ENCODE measurements at places on chromosomes 2 and 18. TPM values are rescaled to one million over a fixed set of nuclear protein-coding genes. Genes with fewer than 3 reads are reported as not detected.

DNA sequence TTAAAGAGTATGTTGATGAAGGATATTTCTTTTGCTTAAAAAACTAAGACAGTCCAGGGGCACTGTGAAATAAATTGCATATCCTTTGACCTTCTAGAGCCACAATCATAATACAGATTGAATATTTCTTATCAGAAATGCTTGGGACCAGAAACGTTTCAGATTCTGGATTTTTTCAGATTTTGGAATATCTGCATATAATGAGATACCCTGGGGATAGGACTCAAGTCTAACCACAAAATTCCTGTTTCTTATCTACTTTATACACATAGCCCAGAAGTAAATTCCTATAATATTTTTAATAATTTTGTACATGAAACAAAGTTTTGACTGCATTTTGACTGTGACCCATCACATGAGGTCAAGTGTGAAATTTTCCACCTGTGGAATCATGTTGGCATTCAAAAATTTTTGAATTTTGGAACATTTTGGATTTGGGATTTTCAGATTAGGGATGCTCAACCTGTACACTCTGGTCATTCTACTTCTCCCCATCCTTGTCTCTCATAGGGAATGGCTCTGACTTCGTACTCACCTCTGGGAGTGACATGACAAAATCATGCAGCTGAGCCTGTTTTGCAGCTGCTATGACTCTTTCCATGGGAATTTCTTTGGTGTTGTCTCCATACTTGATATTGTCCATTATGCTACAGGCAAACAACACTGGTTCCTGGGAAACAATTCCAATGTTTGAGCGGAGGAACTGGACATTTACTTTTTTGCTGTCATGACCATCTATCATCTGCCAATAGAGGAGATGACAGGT, 25.7 kb downstream of the G6PC2 start:
- no peak for DNase-seq

DNA sequence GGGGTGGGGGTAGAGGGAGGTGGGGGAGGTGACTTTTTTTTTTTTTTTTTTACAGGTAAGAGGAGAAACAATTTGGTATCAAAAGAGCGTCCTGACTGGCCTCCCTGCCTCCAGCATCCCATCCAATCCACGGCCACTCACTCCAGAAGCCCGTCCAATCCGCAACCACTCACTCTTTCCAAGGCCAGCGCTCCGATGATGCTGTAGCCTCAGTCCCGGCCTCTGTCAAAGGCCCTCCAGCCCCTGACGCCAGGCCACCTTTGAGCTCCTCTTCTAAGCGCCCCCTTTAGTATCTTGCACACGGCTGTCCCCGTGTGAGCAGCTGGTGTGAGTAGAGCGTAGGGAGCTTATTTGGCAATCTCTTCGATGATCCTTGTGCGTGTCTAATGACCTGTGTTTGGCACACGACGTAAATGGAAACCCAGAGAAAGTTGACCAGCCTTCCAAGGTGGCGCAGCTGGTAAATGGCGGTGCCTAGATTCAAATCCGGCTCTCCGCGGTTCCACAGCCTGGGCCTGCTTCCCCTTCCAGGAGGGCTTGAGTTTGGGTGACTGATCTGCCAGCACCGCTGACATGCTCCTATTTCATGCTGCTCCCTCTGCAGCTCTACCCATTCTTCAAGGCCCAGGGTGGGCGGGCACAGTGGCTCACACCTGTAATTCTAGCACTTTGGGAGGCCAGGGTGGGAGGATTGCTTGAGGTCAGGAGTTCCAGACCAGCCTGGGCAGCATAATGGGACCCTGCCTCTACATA, 23.8 kb upstream of the PXDN start:
- no peak for DNase-seq

DNA sequence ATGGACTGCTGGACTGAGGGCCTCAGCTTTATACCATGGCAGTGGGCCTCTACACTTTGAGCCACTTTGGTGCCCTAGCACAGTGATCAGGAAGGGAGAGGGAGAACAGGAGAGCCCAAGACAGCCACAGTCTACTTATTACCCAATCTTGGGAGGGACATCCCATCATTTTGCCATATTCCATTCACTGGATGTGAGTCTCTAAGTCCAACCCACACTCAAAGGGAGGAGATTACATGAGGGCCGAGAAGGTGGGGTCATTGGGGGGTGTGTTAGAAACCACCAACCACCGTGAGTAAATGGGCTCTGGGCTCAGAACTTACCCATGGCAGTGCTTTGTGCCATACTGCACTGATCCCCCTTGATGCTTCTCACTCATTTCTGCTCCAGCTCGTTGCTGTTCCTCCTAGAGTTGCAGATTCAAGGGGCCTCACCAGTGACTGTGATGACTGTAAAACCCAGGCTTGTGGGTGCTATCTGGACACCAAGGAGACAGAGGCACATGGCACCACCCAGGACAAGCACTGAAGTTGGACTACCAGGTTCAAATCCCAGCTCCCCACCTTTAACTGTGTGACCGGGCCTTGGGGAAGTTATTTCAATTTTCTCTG, 97.6 kb upstream of the RAB6C start:
- DNase-seq, result no peak

DNA sequence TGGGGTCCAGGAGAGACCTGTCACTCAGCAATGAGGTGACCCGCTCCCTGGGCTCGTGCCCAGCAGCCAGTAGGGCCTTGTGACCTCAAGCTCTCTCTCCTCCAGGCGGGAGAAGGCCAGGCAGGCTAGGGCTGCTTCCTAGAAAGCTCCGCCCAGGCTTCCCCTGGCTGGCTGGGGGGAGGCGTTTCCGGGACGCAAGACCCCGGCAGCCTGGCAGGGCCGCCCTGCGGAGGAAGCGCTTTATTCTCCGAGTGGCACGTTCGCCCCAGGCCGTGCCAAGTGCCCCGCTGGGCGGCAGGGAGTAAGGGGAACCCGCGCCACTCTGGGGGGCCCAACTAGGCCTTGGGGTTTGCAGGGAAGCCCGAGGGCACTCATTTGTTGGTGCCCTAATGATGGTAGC, 21.2 kb upstream of the EPAS1 start:
- DNase-seq, result no peak

DNA sequence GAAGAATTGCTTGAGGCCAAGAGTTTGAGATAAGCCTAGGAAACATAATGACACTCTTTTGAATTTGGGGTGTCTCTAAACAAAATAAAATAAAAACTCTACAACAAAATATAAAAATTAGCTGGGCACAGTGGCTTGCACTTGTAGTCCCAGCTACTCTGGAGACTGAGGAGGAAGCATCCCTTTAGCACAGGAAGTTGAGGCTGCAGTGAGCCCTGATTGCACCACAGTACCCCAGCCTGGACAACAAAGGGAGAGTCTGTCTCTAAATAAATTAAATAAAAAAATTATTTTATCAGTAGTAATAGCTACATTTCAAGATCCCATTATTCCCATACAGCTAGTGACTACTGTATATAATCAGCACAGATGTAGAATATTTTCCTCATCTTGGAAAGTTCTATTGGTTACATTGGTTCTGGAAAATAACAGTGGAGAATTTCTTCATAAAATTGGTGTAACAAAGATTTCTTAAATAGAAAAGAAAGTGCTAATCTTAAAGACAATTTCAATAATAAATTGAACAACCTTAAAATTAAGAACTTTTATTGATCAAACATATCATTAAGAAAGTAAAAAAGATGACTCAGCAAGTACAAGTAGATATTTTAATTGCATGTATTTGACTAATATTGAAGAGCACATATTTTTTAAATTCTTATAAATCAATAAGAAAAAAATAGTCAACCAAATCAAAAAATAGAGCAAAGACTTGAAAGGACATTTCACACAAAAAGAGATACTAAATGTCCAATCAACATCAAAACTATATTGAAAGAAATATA, 90.4 kb upstream of the KYNU start:
- no peak for DNase-seq

GRCh38 chr2:42060028-42060427, 12.2 kb downstream of the PKDCC start:
- DNase-seq, result no peak

GRCh38 chr2:222976521-222977061, 75.4 kb upstream of the KCNE4 start:
- DNase-seq, result no peak

DNA sequence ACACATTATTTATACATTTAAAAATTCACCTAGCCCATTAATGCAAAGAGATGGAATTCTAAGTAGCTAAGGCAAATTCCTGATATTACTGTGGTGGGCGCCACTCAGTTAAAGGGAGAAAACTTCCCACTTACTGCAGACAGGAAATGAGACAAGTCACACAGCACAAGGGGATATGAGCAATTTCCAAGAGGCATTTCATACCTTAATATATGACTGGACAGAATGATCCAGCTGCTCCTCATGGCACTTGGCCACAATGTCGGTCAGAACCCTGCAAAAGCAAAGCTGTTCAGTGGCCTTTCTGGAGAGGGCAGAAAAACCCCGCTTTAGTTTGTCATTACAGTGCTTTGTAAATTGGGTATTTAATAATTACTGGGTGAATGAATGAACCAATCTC, 121.4 kb upstream of the CCDC195 start:
- peak; percentile 69 for DNase-seq

DNA sequence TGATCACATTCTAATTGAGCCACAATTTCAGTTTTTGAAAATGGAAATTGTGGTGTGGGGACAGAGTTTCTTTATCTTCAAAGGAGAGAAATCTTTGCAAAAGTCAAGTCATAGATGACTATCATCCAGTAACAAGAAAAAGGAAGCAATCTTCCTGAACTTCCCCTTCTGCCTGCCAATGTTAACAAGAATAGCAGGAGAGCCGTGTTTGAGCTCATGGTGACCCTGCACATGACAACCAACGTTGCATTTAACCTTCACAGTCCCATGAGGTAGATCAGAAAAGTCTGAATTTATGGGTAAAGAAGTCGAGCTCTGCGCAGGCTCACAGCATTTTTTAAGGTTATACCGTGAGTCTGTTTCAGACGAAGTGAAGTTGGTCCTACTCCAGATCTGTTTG, 454.9 kb downstream of the LPIN1 start:
- DNase-seq, result no peak

DNA sequence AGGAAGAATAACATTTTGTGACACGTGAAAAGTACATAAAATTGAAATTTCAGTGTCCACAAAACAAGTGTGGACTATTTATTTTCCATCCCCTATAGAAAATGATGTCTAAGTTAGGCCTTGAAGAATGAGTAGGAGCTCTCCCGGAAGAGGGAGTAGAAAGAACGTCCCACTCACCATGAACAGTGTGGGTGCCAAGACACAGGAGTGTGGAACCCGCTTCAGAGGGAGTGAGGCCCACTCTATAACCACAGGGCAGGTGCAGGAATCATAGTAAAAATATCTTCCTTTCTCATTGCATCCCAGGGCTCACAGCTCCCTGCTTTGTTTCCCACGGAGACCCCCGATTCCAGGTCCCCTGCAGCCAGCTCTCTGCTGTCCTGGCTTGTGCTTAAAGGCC, 5.2 kb downstream of the KCNF1 start:
- DNase-seq, result no peak

DNA sequence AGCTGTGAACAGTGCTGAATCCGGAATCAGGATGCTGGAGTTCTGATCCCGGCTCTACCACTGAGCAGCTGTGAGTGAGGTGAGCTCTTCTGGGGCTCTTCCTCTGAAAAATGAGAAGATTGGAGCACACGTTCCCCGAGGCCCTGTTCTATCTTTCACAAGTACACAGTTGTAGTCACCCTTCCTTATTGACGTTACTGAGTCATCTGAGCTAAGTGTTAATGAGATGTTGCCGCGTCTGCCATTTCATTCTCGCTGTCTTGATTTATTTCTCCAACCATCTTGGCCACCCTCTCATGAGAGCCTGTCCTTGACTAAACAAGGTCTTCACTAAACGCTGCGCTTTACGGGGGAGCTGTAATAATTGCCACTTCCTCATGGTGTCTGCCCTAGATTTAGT, 31.9 kb upstream of the EFR3B start:
- DNase-seq, result no peak

GRCh38 chr2:2800697-2801096, 469.6 kb upstream of the MYT1L start:
- no peak for DNase-seq

DNA sequence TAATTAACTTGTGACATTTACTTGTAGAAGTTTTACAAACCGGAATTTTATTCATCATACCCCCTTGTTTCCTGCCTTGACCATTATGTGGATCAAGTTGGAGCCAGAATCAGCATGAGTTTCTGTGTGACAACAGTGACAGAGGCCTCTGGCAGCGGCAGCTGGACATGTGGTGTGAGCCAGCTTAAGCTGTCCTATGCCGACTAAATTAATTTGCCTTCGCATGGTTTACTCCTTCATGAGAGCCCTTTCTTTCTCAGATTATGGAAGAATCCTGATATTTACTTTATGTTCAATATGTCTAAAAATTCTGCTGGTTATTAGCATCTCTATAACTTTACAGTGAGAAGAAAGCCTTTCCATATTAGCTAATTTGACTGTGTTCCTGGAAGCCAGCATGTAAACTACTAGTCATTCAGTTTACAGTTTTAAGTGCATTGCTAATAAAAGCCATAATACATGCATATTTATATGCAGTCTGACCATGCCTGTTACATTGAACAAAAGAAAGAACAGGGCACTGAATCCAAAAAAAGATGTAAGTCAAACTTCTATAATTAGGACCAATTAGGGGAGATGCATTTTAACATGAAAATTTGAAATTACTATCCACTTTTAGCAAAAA, 495.8 kb upstream of the ACVR2A start:
- no peak for DNase-seq

- no peak for DNase-seq
These were observed 61.4 kb downstream of the RPL31 start for GRCh38 chr2:101063352-101064124.

- no peak for DNase-seq
These were observed 7.2 kb upstream of the NEU4 start for GRCh38 chr2:241801611-241802420.

DNA sequence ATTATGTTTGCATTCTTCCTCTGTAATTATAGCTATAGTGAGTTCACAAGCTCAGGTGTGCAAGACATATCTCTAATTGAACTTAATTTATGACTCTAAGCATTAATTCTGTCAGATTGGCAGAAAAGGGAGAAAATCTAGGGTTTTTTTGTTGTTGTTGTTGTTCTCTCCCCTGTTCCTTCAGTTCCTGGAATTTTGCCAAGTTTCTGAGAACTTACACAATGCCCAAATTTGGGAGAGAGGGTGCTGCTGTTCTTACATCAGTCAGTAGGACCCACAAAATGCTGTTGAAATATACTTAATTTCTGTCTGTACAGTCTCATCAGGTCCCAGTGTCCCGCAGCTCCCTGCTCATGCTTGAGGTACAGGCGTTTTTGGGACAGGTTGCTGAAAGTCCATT, 221.8 kb upstream of the RBMS1 start:
- DNase-seq, result no peak

GRCh38 chr2:122322815-122323214, 567.4 kb downstream of the TSN start:
- DNase-seq, result no peak

GRCh38 chr2:47218066-47218581, 63.0 kb upstream of the STPG4 start:
- no peak for DNase-seq

DNA sequence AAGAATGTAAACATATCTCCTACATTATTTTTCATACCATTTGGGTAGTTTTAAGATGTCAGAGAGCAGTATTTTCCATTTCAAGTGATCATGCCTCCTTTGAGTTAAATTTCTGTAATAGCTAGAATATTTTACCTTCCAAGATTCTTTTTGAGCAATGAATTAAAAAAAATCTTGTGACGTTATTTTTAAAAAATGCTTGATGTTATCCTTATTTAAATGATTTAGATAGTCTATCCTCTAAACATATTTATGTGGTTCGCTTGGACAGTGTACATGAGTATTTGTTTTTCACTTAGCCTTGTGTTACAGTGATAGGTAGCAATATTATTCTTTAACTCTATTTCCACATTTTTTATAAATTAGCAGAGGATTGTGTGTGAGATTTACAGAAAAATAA, 639.2 kb upstream of the CDH2 start:
- no peak for DNase-seq

The DLGAP1 gene
- 0.09 TPM for polyA plus RNA-seq

The MAL gene
- polyA plus RNA-seq, result not detected

The B4GALT6 gene
- 0.40 TPM for polyA plus RNA-seq
